ENCODE measurements at places on chromosomes 13 and 19.

- no peak for DNase-seq
These were observed 165.6 kb downstream of the DCT start for GRCh38 chr13:94313926-94314325.

- DNase-seq: no peak
These were observed 684.5 kb upstream of the ARGLU1 start for GRCh38 chr13:107252428-107252827.

DNA sequence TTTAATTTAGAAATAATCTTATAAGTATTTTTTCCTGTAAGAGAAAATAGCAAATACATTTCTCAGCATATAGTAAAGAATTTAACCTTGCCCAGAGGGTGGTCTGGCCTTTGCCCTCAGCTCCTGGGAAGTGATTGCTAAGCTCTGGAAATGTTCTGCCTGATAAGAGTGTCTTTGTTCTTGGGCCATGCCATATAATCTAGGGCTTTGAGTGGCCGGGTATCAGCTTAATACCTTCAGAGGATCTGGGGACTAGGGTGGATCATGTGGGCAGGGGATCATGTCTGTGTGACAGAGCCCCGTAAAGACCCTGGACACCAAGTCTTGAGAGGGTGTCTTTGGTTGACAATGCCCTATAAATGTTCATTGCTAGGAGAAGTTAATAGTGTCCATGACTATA is 1032.4 kb upstream of the MIR17HG start:
- DNase-seq: no peak

- no peak for DNase-seq
These were observed 6.5 kb upstream of the CIRBP start for GRCh38 chr19:1262623-1263123.

GRCh38 chr19:7994114-7994513 is 11.3 kb downstream of the ELAVL1 start:
- no peak for DNase-seq

GRCh38 chr19:50858886-50859285 is 4.2 kb downstream of the KLK3 start:
- peak; percentile 11 for DNase-seq

GRCh38 chr13:93388701-93389100 is 162.1 kb downstream of the GPC6 start:
- no peak for DNase-seq

GRCh38 chr19:11594084-11594483 is 3.2 kb upstream of the ZNF627 start:
- no peak for DNase-seq

- DNase-seq: no peak
These were observed 16.3 kb downstream of the GPR183 start for GRCh38 chr13:99290894-99291293.

DNA sequence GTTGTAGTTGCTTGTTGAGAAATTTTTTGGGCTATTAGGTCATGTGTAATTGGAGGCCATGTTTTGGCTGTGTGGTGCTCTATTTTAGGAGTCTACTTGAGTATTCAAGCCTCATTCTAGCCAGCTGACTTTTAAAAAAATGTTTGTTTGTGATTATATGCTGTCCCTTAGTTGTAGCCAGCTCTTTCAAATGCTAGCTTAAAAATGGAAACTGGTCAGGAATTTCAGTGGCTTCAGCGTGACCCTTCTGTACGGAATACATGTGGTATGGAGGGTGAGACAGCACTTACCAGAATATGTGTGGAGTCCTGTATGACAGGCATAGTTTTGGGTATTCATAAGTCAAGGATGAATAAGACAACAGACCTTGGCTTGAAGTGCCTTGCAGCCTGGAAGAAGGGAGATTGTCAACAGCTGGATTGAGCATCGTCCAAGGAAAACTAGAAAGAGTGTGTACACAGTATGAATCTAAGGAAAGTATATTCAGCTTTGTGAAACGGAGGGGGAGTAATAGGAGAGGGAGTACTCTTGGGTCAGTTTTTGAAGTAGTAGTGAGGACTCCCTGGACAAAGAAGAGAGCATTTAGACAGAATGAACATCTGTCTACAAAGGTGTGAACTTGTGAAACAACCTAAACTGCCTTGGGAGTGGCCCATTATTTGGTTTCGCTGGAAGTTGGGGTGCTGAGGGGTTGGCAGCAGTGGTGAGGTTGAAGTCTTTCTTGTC is 20.0 kb upstream of the WTIP start:
- no peak for DNase-seq

GRCh38 chr13:87872813-87873212 is 201.6 kb downstream of the SLITRK5 start:
- DNase-seq: peak; percentile 41

GRCh38 chr13:66501181-66501580 is 729.0 kb downstream of the PCDH9 start:
- DNase-seq: no peak

DNA sequence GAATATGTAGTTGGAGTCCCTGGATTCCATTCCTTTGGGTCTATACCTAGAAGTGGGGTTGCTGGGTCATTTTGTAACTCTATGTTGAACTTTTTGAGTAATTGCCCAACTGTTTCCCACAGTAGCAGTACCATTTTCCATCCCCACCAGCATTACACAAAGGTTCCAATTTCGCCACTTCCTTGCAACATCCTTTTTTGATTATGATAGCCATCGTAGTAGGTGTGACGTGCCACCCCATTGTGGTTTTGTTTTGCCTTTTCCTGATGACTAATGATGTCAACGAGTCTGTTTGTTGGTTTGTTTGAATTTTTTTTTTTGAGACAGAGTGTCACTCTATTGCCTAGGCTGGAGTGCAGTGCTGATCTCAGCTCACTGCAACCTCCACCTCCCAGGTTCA is 3.3 kb upstream of the PEX11G start:
- no peak for DNase-seq

DNA sequence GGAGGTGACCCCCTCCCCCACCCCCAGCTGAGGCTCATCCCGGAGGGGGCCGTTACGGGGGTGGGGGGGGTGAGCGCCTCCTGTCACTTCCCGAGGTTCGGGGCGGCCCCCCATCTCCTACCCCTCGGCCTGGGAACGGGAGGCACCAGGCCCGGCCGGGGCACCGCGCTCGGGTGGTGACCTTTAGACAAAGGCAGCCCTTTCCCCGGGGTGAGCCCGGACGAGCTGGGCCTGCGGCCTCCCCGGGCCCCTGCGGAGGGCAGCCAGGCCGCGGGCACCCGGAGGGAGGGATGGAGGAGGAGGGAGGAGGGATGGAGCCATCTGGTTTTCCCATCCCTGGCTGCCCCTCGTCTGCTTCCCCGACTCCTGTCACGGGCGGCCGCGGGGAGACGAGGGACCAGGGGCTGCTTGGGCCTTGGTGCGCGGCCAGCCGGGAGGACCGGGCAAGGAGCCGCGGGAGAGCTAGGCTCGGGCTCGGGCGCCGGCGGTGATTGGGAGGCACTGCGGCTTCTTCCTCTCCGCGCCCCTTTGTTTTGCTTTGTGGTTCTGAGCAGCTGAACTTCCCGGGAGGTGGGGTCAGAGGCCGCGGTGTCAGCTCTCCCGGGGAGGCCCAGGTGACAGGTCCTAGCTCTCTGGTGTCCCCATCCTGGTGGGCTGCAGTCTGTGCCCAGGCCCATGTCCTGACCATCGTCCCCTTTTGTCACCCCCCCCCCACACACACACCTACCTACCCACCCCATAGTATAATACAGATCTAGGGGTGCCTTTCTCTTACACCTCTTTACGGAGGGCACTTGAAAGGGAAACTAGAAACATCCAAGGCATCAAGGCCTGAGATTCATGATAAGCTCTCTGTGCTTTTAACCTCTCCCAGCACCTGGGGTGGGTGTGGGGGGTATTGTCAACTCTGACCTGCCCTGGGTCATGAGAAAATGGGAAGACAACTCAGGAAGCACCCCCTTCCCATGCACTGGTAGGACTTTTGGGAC is 1.3 kb downstream of the BICRA start:
- DNase-seq: no peak

Measured in NCI-H526 treated with DMSO at 0.1 percent for 48 hours (cell line).